ENCODE measurements at places on chromosomes 11 and 22.

GRCh38 chr11:2473361-2474058 lies 28.7 kb downstream of the KCNQ1 start:
- DNase-seq, result no peak

DNA sequence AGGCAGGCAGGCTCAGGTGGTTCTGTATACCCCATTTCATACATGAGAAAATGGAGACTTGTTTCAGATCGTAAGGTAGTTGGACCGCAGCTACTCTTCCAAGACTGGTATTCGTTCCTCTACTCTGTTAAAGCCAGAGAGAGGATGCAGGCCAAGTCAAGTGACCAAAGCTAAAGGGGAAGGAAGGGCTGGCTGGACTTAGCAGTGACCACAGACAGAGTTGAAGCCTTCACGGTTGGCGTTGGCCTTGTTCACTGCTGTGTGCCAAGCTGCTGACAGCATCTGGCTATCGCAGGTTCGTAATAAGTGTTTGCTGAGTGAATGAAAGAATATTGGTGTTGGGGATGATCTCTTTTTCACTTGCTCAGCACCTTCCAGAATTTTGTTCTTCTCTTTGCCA lies 64.2 kb downstream of the PTPRJ start:
- no peak for DNase-seq

DNA sequence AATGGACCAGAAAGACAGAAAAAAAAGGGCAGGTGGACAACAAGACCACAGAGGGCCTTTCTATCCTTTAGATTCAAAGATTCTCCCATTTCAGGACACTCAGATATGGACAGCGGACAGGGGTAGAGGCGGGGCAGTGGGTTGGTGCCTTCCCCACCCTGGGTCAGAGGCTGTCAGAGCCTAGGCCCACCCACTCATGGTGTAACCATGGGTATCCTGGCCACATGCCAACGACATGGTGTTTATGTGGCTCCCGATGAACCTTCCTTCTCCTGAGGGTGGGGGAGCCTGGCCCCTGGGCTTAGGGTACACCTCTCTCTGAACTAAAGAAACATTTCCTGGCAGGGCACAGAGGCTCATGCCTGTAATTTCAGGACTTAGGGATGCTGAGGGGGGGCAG lies 14.3 kb upstream of the P2RY2 start:
- no peak for DNase-seq

DNA sequence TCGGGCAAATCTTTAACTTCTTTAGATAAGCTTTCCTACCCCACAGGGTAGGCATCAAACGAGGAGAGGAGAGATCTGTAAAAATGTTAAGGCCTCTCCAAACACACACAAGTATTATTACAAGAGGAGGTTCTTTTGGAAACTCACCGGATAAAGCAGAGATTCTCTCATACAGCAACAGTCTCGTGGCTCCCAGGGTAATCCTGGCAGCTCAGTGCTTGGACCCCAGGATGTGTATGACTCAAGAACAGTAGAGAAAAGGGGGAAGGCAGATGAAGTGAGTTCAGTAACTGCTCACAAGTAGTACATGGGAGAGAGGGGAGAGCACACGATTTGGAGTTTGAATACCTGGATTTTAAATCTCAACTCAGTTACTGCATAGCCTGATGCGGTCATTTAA lies 120.9 kb downstream of the FEZ1 start:
- DNase-seq, result no peak

DNA sequence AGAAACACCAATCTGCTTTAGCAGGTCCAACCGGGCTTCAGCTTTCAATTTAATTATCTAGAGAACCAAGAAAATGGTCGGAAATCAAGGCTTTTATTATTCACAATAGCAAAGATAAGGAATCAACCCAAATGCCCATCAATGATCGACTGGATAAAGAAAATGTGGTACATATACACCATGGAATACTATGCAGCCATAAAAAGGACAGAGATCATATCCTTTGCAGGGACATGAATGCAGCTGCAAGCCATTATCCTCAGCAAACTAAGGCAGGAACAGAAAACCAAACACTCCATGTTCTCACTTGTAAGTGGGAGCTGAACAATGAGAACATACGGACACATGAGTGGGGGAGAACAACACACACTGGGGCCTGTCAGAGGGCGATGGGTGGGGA lies 53.8 kb downstream of the ATG16L2 start:
- no peak for DNase-seq

DNA sequence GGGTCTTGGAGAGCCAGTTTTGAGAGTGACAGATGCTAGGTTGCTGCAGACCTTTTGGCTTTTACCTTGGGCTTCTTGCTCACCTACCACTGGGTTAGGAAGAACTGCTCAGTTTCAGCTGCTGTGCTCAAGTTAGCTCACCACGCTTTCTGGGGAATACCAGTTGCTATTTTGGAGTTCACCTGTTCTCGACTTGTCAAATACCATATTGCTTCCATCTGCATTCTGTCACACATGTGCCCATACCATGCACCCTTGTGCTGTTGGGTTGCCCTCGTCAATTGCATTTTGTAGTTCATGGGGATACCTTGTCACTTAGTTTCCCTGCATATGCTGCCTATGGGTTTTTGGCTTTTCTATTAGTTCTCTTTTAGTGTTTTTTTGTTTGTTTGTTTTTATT lies 23.0 kb upstream of the BARX2 start:
- DNase-seq, result no peak

DNA sequence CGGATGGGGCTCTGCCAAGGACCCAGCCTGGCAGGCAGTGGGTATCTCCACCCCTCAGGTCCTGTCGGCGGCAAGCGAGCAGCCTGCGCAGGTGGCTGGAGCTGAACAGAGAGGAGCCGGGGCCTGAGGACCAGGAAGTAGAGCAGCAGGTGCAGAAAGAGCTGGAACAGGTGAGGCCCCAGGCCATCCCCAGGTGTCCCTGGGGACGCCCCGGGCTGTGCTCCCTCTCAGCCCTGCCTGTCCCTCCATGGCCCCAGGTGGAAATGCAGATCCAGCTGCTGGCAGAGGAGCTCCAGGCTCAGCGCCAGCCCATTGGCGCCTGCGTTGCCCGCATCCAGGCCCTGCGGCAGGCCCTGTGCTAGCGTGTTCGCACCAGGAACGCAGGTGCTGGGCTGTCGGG lies 44.0 kb downstream of the PISD start:
- no peak for DNase-seq

GRCh38 chr11:117772360-117772759 lies 24.7 kb downstream of the DSCAML1 start:
- DNase-seq, result no peak

DNA sequence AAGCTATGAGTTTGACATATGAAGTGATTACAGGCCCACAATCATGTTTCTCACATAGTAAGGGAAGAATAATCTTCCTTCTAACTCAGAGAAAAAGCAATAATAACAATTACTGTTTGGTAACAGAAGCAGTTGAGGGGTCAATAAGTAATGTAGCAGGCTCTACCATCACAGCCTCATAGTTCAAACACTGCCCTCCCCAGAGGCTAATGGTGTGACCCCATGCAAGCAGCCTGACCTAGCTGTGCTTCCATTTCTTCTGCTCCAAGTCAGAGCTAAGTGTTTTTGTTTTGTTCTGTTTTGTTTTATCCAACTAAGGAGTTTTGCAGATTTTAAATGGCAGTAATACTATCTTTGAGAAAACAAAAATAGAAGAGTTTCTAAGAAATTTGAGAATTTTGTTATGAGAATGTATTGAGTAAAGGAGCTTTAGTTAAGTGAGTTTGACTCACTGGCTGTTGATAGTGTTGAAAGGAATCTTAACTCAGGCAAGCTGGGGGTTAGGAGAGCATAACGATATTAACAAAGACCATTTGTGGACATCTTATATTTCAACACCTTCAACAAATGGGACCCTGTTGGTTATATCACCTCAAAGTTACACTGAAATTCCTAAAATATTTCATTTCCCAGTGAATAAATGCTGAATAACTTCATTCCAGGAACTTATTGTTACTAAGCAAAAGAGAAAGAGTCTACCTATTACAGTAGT lies 48.5 kb downstream of the GUCY1A2 start:
- DNase-seq, result no peak

DNA sequence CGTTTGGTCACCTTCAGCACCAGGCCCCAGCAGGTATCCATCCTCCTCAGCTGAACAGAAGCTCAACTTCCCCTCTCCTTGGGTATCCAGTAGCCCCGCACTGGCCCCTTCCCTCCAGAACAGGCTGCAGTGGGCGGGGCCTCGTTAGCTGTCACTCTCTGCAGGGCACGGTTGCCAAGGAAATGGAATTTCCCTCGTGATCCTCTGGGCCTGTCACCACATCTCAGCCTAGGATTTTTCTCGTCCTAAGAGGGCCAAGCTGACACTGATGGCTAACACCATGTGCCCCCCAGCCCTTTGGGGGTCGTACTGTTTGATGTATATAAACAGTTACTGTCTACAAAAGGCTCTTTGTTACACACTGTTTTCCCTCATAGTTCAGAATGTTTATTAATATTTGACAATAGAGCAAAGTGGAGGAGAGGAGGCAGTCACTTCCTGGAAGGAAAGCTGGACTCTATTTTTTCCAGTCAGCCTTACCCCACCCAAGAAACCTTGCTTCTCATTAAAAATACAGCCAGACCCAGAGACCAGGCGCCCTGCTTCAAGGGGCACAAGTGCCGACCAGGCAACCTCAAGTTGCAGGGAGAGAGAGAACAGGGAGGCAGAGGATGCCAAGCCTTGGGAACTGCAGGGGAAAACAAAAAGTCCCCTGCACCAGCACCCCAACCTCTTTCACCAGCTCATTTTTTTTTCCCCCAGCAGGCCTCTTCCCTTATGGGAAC lies 44.5 kb downstream of the FEZ1 start:
- no peak for DNase-seq

- no peak for DNase-seq
These were observed 28.5 kb downstream of the LRRC74B start for GRCh38 chr22:21074102-21074715.

DNA sequence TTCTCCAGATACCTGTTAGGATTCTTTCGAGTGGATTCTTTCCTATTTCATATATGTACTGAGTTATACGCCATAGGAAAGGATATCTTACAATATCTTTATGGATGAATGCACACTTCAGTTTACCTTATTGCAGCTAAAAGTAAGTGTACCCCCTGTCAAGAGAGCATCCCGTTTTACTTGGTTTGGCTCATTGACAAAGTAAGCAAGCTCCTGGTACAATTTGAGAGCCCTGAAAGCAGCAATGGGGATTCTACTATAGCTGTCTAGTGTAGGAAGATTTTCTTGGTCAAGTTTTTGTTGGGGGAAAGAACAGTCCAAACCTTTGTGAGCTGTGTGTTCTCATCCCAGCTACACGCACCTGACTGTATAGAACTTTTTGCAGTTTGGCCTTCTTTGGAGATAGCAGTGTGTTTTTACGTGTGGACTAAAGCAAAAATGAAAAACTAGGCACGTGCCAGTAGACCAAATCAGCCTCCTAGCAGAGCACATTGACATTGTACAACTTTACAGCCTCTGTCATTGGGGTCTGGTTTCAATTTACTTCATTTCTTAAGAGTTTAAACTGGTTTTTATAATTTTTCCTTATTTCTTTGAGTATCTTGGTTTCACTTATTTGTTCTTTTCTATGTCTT lies 44.0 kb downstream of the PPP6R3 start:
- no peak for DNase-seq

- no peak for DNase-seq
These were observed 163.1 kb upstream of the MPPED2 start for GRCh38 chr11:30749268-30749667.

DNA sequence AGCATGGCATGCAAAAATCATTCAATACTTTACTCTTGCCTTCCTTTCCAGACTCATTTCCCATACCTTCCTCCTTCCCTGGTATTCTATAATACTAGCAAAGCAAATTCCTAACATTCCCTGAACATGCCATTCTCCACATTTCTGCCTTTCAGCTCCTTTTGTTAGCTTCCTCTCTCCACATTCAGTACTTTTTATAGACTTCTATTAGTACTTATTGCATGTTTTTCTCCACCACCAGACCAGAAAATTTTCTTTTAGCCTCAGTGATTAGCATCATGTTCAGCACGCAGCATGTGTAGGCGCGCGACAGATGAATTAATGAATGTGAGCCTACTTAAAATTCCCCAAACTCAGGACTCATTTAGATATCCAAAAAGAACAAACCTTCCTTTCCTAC lies 935.3 kb downstream of the DLG2 start:
- DNase-seq, result no peak

GRCh38 chr11:71103266-71103665 lies 149.1 kb downstream of the SHANK2 start:
- no peak for DNase-seq

All from thymus (tissue), 14 donors.